ENCODE measurements at places on chromosomes 2 and 18.

GRCh38 chr2:23632831-23633395 is 247.9 kb downstream of the KLHL29 start:
- no peak for DNase-seq

DNA sequence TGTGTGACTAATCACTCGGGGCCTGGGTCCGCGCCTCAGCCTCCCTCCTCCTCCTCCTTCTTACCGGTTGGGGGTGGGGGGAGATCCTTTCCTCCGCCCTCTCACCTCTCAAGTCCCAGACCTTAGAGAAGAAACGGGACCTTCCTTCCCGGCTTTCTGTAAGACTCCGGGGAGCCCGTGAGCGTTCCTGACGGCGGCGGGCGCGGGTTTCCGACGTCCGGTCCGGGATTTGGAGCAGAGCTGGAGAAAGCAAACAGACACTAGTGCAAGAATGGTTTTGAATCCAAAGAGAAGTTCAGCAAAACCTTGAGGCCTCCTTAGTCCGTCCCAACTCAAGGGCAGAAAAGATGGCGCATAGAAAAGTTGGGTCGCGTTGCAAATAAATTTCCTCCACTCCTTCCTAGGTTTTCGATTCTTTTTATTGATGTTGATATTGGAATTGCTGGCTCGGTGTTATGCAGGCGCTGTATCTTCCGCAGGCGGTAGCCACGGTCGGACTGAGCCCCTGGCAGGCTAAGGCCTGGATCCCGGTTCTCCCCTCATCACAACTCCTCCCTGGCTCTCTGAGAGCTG is 2.0 kb downstream of the DLX1 start:
- no peak for DNase-seq

DNA sequence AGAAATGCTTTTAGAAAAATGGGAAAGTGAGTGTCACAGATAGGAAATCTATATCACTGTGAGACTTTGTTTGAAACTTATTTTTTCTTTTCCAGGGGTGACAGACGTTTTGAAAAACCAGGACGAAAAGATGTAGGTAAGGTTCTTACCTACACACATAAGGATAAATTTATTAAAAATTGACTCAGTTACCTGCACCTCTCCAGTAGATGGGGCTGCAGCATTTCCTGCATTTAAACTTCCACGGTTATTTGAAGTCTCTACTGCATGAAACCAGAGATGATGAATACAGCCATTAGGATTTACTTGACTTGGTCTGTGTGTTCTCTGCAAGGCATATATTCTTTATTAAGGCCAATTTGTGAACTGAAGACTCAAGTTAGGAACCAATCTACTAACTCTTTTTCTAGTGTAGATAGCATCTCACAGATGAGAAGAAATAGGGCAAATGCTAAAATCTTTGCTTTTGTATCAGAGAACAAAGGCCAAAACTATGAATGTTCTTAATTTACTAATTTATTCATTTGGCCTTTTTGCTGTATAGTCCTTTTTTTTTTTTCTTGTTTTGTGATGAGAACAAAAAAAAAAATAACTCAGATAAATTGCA is 15.0 kb downstream of the KCNJ13 start:
- peak; percentile 5 for DNase-seq

DNA sequence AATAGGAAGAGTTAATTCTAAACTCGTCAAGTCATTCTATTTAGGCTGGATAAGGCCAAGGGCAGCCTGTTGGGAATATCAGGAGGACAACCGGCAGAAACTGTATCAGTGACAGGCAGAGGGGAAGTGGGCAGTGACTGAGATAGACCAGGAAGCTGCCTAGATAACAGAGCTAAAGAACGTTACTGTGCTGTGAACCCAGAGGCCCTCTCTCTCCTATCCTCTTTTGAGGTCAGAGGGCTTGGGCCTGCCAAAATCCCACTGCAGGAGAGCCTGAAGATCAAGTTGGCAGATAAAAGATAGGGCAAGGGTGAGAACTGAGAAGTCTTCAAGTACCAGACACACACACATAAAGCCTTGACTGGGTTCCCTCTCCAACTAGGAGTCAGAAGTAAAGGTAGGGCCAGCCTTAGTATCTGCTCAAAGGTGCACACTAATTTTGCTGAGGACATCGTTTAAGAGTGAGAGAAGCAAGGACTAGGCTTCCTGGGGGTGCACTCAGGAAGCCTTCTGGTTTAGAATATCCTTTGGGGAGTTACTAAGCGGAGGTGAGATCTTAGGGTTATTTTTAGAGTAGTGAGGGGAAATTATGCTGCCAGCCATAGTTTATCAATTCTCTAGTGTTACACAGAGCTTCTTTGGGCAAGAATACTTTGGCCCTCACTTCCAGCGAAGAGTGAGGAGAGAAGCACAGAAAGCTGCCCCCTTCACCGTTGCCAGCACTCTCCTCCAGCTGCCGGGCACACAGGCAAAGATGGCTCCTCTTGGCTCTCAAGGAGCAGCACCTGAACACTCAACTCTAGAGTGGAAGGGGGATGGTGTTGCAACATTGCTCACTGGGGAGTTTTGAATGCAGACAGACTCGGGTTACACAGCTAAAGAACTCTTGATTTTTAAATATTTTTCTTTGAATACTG is 9.8 kb downstream of the CAVIN2 start:
- no peak for DNase-seq

- no peak for DNase-seq
Observed at GRCh38 chr18:48781163-48781987, 169.4 kb downstream of the SMAD7 start.

DNA sequence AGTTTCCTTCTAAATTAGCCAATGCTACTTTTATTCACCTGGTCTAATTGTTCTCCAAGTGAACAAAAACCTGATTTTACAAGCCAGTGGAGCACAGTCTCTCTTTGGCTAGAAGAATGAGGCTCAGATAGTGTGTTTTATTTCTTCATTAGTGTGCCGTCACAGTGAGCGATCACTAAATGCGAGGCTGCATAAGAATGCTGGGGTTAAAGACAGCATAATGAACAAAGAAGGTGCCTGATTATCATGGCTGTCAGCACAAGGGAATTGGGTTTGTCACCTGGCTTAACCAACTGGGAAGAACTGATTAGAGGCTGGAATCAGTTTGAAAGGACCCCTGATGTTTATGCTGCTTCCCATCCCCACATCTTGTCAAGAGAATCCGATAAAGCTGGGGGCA is 76.4 kb downstream of the EPHA4 start:
- DNase-seq = no peak

GRCh38 chr2:232463701-232464543 is 8.0 kb downstream of the ALPI start:
- DNase-seq = no peak

GRCh38 chr2:240369801-240370585 is 65.5 kb upstream of the GPC1 start:
- no peak for DNase-seq

DNA sequence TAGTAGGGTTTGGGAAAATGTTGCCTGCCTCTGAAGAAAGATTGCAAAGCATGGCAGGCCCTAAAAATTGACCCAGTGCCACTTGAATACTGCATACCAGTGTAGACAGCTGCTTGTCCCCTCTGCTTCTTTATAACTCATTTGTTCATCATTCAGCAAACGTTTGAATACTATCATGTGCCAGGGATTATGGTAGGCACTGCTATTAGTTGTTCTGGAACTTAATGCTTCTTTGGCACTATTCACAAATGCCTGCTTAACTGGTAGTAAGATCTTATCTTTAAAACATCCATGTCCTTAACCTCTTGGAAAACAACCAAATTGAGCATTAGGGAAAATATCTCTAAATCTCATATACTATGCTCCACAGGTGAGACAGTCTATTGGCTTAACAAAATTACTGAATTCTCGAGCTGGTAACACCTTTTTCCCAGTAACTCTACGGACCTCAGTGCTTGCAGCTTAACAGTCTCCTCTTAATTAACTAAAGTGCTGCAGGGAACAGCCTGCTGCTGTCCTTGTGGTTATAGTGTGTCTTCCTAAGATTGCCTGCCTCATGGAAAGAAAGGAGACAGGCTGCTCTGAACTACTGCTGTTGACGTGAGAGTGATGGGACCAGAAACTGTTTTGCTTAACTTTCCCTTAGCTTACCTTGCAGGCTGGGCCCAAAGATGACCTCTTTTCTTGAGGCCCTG is 93.2 kb downstream of the MIB1 start:
- no peak for DNase-seq

DNA sequence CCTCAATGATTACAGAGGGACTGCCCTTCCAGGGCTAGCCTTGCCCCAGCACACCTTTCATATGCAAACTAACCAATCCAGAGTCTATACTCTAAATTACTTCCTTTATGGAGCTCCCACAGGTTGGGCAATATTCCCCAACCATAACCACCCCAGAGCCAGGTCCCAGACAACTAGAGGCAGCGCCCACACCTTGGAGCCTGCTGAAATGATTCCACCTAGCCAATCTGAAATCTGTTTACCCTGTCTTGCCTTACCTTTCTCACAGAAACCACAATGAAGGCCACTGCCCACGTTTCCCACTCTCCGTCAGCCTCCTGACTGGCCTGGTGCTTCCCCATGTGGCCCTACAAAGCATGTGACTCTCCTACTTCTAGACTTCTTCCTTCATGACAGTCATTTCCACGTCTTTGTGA is 62.0 kb downstream of the REEP1 start:
- no peak for DNase-seq

- no peak for DNase-seq
Observed at GRCh38 chr2:154280543-154280942, 408.8 kb downstream of the GALNT13 start.

- peak; percentile 35 for DNase-seq
Observed at GRCh38 chr2:148524519-148524919, 120.0 kb upstream of the EPC2 start.

GRCh38 chr18:35050705-35051195 is 9.5 kb downstream of the MAPRE2 start:
- DNase-seq = no peak

- no peak for DNase-seq
Observed at GRCh38 chr2:230714136-230714480, 1.5 kb downstream of the CAB39 start.

DNA sequence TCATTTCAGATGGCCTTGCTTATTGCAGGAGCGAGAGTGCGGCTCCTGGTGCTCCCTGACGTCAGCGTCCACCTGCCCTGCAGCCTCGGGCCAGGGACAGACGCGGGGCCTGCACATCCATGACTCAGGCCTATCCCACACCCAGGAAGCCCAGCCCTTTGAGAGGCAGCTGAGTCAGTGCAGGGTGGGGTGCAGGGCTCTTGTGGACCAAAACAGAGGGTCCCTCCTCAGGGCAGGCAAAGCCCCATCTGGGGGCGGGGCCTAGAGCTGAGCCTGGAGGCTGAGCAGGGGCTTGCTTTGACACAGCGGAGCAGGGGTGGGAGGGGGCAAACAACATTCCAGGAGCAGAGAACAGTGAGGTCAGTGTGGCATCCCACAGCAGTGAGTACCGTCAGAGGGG is 7.7 kb upstream of the ARHGEF4 start:
- no peak for DNase-seq

DNA sequence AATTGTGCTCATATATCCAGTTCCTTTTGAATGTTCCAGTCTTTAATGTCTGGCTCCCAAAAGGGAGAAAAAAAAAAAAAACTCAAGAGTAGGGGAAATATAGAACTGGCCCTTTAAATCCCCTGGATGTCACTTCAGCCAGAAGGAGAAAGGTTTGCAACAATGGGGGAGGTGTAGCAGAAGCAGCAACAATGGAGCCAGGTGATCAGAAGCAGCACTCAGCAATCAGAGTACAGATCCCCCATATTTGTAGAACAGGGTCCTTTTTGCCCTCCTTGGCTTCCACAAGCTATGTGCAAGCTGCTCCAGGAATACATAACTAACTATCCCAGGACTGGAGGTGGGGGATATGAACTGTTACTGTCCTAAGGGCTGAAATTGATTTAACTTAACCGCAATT is 25.8 kb upstream of the ZNF397 start:
- no peak for DNase-seq

DNA sequence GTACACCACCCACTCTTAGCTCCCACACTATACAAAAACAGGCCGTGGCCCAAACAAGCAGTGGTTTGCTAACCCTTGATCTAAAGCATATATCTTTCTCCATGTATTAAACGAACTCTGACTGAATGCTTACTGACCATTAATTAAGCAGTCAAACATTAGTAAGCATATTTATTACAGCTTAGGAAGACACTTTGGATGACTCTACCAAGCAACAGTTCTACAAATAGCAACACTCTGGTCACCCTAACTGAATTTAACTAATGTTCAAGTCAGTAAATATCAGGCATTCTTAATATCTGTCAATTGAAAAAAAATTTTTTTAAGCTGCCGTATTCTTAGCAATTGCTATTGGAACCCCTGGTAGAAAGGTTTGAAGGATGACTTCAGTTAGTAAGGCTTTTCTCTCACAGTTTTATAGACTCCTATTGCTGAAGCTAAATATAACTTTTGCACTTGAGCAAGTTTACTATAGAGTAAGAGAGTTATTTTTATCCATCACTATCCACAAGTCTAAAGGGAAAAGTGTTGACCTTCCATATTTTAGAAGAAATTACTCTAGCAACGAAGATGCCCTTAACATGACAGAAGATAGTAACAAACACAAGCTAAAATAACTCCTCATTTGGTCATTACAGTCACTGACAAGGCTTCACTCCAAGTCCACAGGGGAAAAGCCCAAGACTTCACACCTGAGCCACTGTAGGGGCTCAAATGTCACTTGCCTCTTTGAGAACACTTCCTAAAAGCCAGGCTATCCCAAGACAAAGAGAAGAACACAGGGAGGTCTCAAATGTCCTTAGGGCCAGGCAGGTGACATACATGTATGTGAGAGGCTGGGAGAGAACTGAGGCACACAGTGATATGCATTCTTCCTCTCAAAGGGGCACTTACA is 74.4 kb downstream of the RTN4 start:
- DNase-seq = no peak

DNA sequence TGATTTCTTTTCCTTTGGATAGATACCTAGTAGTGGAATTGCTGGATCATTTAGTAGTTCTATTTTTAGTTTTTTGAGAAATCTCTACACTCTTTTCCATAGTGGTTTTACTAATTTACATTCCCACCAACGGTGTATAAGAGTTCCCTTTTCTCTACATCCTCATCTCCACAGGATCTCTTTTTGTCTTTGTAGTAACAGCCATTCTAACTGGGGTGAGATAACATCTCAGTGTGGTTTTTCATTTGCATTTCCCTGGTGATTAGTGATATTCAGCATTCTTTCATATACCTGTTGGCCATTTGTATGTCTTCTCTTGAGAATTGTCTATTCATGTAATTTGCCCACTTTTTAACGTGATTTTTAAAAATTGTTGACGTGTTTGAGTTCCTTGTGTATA is 13.8 kb downstream of the RFTN2 start:
- no peak for DNase-seq

GRCh38 chr2:45974056-45974455 is 322.6 kb downstream of the PRKCE start:
- no peak for DNase-seq

- no peak for DNase-seq
Observed at GRCh38 chr2:52717836-52718235, 1049.8 kb upstream of the CHAC2 start.
